ENCODE measurements at places on chromosomes 1 and 21. TPM values are rescaled to one million over a fixed set of nuclear protein-coding genes. Genes with fewer than 3 reads are reported as not detected.

DNA sequence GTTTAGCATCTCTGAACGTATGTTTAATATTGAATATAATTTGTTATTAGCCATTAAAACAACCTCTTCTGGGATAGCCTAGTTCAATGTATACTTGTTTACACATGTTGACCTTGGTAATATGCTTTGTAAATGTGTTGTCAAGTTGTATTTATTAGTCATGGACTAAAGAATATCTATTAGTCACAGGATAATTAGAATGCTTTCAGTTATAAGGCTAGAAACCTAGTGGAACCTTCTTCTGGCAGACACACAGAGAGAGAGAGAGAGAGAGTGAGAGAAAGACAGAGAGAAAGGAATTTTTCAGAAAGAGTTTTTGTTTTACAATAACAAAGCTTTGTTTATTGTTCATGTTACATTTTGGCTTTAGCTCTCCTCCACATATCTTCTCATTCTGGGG is 181.1 kb upstream of the APP start:
- H3K27ac ChIP-seq = no peak overlapping the region
- DNase-seq = no peak
- H3K4me1 ChIP-seq = no peaks in the 10 kb centered on the region
- no peaks in the 10 kb centered on the region for H3K27me3 ChIP-seq

DNA sequence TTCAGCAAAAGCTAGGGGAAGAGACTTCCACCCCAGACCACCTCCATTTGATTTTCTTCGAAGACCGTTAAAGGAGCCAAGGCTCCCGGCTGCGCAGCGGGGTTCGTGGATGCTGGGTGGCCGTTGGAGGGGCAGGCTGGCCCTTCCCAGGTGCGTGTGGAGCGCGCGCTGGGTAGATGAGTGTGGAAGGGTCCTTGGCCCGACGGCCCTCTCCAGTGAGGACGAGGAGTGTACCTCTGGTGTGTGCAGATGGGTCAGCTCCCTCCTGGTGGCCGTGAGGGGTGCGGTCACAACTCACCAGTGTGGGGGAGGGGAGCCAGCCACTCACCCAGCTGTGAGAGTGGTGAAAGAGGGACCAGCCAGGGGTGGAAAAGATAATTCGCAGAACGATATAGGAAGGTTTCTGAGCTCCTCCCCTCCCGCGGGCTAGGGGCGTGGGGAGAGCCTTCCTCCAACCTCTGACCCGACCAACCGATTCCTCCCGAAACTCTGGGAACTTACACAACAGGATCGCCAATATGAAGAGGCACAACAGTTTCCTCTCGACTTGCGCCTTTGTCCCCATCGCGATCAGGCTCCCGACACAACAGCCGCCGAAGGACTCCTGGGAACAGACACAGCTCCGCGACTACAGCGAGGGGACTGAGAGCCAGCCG is at the start of gene F11R:
Gene F11R (minus strand): TSS at position 644 of the 656 bp plus-strand sequence. CDS start 79 bp downstream, at position 565.
- DNase-seq = no peak
- H3K4me1 ChIP-seq = peaks cover 43% of the 10 kb centered on the region
- peak within 1 kb of the TSS; percentile 61 for H3K4me3 ChIP-seq
- no peak within 1 kb of the TSS for H3K27ac ChIP-seq
- peaks cover 31% of the 10 kb centered on the region for H3K27me3 ChIP-seq

- no peaks in the 10 kb centered on the region for H3K4me1 ChIP-seq
- H3K4me3 ChIP-seq = no peak overlapping the region
- no peak overlapping the region for H3K27ac ChIP-seq
- no peak for DNase-seq
- no peaks in the 10 kb centered on the region for H3K36me3 ChIP-seq
Measured at GRCh38 chr1:7149080-7149838, 364.0 kb downstream of the CAMTA1 start.

DNA sequence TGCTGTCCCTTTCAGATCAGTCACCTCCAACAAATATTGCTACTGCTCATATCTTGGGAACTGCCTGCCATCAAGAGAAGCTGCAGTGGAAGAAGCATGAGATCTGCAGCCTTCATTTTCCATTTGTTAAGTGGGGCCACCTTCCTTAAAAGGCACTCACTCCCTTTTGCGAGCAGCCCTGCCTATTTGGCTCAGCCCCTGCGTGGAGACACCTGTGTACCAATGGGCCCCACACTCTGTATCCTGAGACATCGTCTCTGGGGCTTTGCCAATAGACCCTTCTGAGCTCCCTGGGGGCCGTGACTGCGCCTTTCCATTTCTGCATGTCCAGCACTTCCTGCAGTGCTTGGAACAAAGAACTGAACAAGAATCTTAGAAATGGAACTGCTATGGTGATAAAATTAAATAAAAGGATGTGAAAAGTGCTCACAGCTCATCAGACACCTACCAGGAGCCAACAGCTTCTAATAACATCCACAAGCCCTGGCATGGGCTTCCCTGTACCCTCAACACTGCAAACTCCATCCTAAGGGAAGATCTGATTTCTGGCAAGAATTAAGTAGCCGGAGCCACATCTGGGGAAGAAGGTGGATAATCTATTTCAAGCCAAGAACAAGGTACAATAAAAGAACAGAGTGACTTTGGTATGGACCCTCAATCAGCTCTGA is 36.7 kb downstream of the PARP1 start:
- peaks cover 2% of the 10 kb centered on the region for H3K4me1 ChIP-seq
- H3K4me3 ChIP-seq = no peak overlapping the region
- DNase-seq = no peak
- no peaks in the 10 kb centered on the region for H3K27me3 ChIP-seq
- H3K36me3 ChIP-seq = peaks cover 32% of the 10 kb centered on the region

DNA sequence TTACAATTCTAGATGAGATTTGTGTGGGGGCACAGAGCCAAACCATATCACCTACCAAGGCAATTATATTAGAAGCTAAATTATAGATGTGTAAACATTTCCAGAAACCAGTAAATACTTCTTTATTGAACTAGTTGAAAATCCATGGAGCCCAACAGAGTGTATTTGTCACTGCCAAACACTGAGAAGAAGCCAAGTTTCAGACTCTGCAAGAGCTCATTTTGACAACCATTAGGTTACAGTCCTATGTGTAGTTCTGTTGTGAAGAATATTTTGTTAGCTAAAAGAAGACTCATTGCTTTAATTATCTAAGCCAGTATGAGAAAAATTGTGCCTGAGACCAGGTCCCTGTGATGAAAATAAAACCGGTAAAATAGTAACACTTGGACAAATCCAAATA is 358.9 kb upstream of the SGIP1 start:
- H3K27me3 ChIP-seq = peaks cover 9% of the 10 kb centered on the region
- H3K27ac ChIP-seq = no peak overlapping the region
- no peak for DNase-seq
- no peak overlapping the region for H3K4me3 ChIP-seq

GRCh38 chr1:50873458-50874187 is 86.4 kb downstream of the FAF1 start:
- H3K27ac ChIP-seq = no peak overlapping the region
- H3K4me3 ChIP-seq = no peak overlapping the region
- peaks cover 13% of the 10 kb centered on the region for H3K4me1 ChIP-seq
- peak; percentile 21 for DNase-seq
- no peaks in the 10 kb centered on the region for H3K27me3 ChIP-seq
- no peaks in the 10 kb centered on the region for H3K36me3 ChIP-seq

GRCh38 chr21:28235169-28235895 is 757.3 kb downstream of the LTN1 start:
- no peaks in the 10 kb centered on the region for H3K27me3 ChIP-seq
- H3K4me1 ChIP-seq = peaks cover 30% of the 10 kb centered on the region
- peak; percentile 20 for DNase-seq
- H3K4me3 ChIP-seq = no peak overlapping the region
- no peak overlapping the region for H3K27ac ChIP-seq

DNA sequence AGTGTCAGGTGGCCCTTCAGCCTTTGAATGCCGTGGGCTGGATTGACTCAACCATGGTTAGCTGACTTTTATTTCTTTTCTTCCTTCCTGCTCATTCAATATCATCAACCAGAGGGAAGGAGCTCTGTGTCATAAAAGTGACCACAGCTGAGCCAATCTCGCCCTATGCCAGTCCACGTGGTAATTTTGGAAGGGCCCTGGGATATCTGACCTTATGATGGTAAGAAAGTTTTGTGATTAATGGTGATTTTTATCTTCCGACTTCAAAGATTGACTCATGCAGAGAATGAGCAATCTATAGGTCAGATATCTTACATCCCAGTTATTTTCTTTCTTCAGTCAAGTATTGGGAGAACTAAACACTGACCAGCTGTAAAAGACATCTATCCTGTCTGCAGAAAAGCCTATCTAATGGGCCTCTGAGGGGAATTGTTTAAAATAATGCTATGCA is 170.3 kb downstream of the ZC3H11B start:
- H3K36me3 ChIP-seq = no peaks in the 10 kb centered on the region
- peaks cover 3% of the 10 kb centered on the region for H3K27me3 ChIP-seq
- H3K27ac ChIP-seq = no peak overlapping the region
- H3K4me3 ChIP-seq = no peak overlapping the region
- H3K4me1 ChIP-seq = peaks cover 17% of the 10 kb centered on the region
- peak; percentile 53 for DNase-seq

GRCh38 chr1:198481661-198482060 is 58.8 kb downstream of the ATP6V1G3 start:
- H3K36me3 ChIP-seq = peaks cover 17% of the 10 kb centered on the region
- DNase-seq = no peak
- no peak overlapping the region for H3K27ac ChIP-seq
- H3K4me1 ChIP-seq = peaks cover 50% of the 10 kb centered on the region
- H3K4me3 ChIP-seq = no peak overlapping the region

DNA sequence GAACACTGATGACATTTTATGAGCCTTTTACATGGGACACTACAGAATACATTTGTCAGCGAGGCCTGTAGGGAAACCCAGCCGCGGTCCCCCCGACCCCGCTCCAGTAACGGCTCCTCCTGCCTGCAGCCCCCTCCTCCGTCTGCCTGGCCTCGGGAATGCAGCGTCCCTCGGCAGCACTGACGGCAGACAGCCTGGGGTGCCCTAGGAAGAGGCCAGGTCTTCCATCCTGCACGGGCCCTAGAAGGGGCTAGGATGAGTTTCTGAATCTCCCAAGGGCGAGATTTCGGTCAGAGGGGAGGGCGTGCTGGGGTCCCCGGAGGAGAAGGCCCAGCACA is 8.4 kb downstream of the SAMD11 start:
- H3K4me1 ChIP-seq = no peaks in the 10 kb centered on the region
- no peak overlapping the region for H3K27ac ChIP-seq
- no peaks in the 10 kb centered on the region for H3K36me3 ChIP-seq
- peaks cover 1% of the 10 kb centered on the region for H3K27me3 ChIP-seq
- no peak for DNase-seq
- no peak overlapping the region for H3K4me3 ChIP-seq

- no peaks in the 10 kb centered on the region for H3K27me3 ChIP-seq
- no peak overlapping the region for H3K27ac ChIP-seq
- no peaks in the 10 kb centered on the region for H3K4me1 ChIP-seq
- no peak overlapping the region for H3K4me3 ChIP-seq
- peaks cover 21% of the 10 kb centered on the region for H3K36me3 ChIP-seq
- DNase-seq = peak; percentile 71
Measured at GRCh38 chr1:159879977-159880376, 17.5 kb upstream of the VSIG8 start.

The SPATC1L gene
- 13.4 TPM for total RNA-seq

The TRPM2 gene
- not detected for total RNA-seq

The COL9A2 gene
- 0.42 TPM for total RNA-seq

The CENPS gene
- 25.4 TPM for total RNA-seq
